Fibroblast of skin of right quadriceps (primary cell): ENCODE measurements at places on chromosomes 5 and 9.
A peak's percentile ranks its signal among the peaks of the same experiment; 100 is the strongest.

GRCh38 chr5:131323378-131323777 is 59.5 kb downstream of the CDC42SE2 start:
- DNase-seq, result no peak

- DNase-seq, result no peak
These were observed 5.5 kb downstream of the MARCHF3 start for GRCh38 chr5:127024821-127025220.

GRCh38 chr5:158755986-158756385 is 343.7 kb downstream of the EBF1 start:
- peak; percentile 74 for DNase-seq

- DNase-seq, result no peak
These were observed 12.9 kb downstream of the FAM169A start for GRCh38 chr5:74853256-74853655.

GRCh38 chr9:114798780-114799427 is 6.9 kb downstream of the TNFSF15 start:
- DNase-seq, result no peak

GRCh38 chr9:125679597-125680189 is 27.3 kb downstream of the MAPKAP1 start:
- no peak for DNase-seq

GRCh38 chr5:170597109-170597751 is 93.4 kb downstream of the KCNIP1 start:
- DNase-seq, result peak; percentile 82

DNA sequence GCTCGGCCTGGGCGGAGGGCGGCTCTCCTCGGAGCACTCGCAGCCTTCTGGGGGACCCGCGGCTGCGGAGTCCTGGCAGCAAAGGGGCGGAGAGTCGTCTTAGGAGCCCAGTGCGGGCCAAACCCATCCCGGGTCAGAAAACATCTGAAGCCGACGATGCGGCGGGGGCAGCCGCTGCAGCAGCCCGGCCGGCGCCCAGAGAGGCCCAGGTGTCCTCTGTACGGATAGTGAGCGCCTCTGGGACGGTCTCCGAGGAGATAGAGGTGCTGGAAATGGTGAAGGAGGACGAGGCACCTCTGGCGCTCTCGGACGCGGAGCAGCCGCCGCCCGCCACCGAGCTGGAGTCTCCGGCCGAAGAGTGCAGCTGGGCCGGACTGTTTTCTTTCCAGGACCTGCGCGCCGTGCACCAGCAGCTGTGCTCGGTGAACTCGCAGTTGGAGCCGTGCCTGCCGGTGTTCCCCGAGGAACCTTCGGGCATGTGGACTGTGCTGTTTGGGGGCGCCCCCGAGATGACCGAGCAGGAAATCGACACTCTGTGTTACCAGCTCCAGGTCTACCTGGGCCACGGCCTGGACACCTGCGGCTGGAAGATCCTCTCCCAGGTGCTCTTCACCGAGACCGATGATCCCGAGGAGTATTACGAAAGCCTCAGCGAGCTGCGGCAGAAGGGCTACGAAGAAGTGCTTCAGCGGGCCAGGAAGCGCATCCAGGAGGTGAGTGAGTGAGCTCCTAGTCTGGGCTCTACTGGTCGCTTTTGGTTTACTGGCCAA is 1.2 kb downstream of the JMY start:
- DNase-seq, result peak; percentile 27

DNA sequence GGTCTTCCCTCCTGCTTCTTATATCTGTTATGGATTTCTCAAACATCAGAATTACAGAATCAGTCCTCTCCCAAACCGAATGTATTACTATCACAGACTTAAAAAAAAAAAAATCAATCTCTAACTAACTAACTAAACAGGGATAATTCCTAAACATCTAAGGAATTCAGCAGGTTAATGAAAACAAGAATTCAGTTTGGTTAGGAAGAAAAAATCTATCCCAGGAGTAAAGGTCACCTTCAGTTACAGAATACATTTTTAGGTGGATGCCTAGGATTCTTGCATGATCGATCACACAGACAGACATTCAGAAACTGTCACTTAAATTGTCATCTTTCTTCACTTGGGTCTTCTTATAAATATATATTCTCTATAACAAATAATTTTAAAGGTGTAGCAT is 11.5 kb downstream of the PTAR1 start:
- DNase-seq, result peak; percentile 27

GRCh38 chr9:108775901-108776306 is 79.9 kb downstream of the ACTL7B start:
- DNase-seq, result no peak

DNA sequence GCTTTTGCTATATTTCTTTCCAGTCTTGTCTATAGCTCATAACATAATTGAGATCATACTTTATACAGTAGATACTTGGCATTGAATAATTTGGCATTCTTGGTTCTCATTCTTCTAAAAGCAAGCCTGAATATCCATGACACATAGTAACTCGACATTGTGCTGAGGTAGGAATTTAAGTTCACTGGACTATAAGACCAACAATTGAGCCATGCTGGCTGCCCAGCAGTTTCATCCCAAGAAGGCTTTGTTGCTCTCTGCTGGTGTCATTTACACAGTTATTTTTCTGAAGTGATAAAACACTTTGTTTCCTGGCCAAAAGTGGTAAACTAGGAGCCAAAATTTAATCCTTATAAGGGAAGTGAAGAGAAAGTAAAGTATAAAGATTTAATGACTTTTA is 192.0 kb downstream of the ADAMTSL1 start:
- no peak for DNase-seq

DNA sequence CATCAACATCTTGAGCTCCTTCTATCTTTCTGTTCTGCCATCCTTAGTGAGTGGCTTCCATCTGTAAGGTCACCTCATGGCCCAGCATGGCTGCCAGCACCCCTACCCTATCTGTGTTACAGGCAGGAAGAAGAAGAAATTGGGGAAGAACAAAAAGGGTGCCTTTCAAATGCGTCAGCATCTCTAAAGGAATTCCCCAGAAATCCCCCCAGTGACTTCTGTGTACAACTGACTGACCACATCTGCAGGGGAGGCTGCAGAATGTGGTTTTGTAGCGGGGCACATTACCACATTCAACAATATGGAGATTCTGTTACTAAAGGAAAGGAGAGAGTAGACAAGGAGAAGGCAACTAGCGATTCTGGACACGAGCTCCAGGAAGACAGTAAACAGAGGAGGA is 40.1 kb downstream of the ALG2 start:
- DNase-seq, result peak; percentile 65

- peak; percentile 63 for DNase-seq
These were observed 928 bp downstream of the HACD4 start for GRCh38 chr9:21030389-21031035.

DNA sequence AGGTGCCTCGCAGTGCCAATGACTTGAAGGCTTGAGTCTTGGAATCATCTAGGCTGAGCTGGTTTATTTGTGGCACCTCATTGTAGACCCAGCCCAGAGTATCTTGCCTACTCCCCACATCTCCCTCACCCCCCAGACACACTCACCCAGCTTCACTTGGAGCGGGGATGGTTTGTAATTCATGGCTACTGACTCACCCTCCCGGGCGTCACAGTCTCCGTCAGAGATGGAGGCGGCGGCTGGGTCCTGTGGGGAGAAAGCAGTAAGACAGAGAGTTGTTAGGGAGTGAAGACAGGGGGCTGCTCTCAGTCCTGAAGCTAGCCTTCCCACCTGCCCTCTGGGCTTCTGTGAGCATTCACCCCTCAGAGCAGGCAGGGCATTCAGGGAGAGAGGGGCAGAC is 29.0 kb upstream of the MYORG start:
- peak; percentile 52 for DNase-seq

GRCh38 chr5:14109771-14110170 is 33.4 kb upstream of the TRIO start:
- no peak for DNase-seq

GRCh38 chr9:38390442-38390841 is 2.1 kb upstream of the ALDH1B1 start:
- DNase-seq, result no peak

GRCh38 chr5:133199417-133200178 is 147.8 kb downstream of the HSPA4 start:
- no peak for DNase-seq

GRCh38 chr9:34522091-34522887 is 501 bp downstream of the ENHO start:
- DNase-seq, result no peak

DNA sequence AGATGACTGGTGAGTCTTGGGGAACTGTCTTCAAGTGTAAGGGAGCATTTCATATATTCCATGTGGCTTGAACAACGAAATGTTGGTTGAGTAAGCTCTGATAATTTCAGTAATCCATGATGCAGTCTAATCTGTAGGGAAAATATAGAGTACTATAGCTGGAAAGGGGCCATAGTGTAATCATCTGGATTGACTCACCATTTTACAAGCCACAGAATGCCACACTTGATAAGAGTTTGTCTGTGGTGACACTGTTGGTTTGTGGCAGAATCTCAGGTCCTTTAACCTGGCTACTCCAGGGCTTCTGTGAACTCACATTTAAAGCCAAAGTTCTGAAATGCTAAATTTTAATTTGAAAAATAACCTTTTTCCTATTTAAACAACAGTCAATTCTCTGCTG is 16.3 kb upstream of the MAML1 start:
- no peak for DNase-seq

DNA sequence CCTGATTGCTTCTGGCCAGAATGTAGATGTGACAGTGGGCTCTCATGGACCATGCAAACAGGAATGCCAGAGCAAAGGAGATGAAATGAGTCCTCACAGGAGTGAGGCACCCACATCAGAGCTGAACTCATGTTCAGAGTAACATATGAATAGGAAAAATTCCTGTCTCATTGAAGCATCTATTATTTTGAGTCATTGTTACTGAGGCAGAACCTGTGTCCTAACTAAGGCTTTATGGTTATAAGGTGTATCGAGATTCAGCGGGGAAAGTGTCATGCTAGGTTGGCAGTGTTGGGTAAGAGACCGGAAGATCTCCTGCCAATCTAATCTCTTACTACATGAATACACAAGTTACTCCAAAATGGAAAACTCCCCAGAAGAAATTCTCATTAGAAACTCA is 304.1 kb downstream of the TRPM3 start:
- no peak for DNase-seq

GRCh38 chr5:151779531-151780125 is 7.9 kb downstream of the G3BP1 start:
- no peak for DNase-seq

- DNase-seq, result no peak
These were observed 470.0 kb downstream of the PRDM9 start for GRCh38 chr5:23977365-23977764.

DNA sequence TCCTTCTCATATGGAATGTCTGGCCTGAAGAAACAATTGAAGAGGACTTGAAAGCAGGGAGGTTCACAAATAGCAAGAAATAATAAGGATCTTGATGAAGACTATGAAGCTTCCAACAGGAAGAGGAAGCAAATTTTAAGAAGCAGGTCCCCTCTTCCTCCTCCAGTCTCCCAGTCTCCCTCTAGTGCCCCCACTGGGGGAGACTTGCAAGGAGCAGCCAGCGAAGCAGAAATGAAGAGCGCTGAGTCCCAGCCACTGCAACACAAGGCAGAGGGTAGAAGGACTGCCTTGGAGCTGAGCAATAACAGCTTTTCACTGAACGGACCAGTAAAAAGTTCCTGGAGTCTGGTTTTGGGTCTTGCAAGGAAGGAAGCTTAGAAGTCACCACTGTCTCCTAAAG is 32.6 kb upstream of the ACO1 start:
- no peak for DNase-seq

- no peak for DNase-seq
These were observed 579 bp upstream of the ASTN2 start for GRCh38 chr9:117415358-117415914.

- DNase-seq, result no peak
These were observed 81.1 kb downstream of the SEC61B start for GRCh38 chr9:99303177-99303576.

DNA sequence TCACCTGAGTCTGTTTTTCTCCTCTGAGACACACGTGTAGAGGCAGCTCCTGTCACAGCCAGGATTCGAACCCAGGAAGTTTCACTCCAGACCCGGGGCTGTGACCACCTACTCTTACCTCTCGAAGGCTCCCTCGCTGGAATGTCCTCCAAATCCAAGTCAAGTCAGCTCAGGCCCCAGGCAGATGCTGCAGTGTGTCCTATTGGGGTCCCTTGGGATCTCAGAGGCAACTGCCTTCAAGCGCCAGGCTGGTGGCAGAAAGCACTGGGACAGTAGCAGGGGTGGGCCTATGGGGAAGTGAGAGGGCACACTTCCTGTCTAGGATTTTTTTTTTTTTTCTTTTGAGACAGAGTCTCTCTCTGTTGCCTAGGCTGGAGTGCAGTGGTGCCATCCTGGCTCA is 762 bp upstream of the ST6GALNAC4 start:
- no peak for DNase-seq

DNA sequence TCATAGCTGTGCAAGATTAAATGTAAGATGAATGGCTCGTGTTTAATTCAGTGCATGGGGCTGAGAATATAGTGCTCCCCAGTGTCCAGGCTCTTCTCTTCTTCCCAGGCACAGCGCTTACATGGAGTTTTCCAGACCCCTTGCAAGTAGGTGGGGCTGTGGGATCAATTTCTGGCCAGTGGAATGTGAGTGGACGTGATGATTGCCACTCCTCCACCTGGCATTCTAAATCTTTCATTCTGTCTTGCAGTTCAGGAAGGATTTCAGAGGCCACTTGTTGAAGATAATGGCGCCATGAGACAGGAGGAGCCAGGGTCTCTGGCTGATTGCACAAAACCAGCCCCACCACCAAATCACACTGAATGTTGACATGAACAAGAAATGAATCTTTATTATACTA is 7.2 kb upstream of the PIP5K1B start:
- no peak for DNase-seq

DNA sequence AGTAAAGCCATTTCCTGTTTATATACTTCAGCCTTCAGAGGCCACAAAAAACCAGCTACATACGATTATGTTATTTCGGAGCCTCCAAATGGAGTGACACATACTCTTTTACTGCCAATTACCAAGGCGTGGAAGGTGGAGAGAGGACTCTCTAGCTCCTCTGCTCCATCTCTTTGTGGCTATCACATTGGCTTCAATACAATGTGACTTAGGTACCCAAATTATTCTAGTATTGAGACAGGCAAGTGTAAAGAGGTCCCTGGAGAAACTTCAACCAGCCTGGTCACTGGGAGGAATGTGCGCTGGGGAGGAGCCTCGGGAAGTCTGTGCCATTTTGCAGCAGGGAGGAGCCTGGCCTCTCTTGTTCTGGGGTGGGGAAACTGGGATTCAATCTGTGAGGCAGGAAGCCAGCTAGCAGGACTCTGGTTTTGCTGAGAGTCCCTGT is 85.8 kb upstream of the TAS2R1 start:
- DNase-seq, result peak; percentile 67

DNA sequence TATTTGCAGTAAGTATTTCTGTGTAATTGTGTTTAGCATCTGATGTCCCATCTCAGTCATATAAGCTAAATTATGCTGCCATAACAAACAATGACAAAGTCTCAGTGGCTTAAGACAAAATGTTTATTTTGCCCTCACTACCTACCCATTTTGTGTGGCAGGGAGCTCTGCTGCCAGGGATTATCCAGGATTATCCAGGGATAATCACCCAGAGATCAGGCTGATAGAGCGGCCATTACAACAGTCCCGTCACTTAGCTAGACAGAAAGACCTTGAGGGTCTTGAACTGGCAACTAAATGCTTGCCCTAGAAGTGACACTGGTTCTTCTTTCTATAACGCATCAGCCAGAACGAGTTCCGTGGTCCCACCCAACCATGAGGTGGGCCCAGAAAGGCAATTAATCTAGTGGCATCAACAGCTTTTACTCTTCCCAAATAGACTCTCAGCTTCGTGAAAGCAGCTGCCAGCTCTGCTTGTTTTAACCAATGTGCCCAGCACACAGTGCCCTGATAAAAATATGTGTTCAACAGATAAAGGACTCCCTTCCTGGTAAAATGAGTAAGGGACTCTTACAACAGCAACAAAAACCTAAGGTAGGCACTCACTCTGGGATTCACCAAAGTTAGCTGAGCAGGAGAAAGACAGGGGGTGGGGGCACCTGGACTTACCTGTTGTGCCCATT is 22.8 kb downstream of the CCDC69 start:
- DNase-seq, result no peak
